ENCODE measurements at places on chromosomes 2 and 18.

DNA sequence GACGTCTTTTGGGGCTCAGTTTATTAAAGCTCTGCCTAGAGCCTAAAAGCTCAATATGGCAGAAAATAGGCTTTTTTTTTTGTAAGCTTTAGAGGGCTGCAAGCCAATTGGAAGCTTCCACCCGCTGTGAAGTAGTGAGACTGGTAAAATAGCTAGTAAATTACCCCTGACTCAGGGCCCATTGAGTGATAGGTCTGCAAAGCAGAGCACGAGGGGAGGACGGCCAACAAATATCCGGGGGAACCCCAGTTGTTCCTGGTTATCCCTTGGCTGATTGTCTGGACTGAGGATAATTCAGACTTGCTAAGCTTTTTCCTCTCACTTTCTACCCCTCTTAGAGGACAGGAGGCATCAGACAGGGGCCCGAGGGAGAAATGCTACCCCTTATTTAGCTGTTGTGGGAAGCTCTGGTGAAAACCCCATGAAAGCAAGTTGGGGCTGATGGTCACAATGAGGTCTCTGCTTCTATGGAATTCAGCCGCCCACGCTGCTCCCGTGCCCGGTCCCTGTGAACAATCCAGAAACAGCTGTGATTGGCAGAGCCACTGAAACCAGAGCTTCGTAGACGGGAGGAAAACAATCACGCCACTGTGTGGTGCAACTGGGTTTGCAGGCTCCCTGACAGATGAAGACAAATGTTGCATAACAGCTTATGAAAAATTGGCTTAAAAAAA lies 141.9 kb upstream of the LGALSL start:
- DNase-seq, result no peak

DNA sequence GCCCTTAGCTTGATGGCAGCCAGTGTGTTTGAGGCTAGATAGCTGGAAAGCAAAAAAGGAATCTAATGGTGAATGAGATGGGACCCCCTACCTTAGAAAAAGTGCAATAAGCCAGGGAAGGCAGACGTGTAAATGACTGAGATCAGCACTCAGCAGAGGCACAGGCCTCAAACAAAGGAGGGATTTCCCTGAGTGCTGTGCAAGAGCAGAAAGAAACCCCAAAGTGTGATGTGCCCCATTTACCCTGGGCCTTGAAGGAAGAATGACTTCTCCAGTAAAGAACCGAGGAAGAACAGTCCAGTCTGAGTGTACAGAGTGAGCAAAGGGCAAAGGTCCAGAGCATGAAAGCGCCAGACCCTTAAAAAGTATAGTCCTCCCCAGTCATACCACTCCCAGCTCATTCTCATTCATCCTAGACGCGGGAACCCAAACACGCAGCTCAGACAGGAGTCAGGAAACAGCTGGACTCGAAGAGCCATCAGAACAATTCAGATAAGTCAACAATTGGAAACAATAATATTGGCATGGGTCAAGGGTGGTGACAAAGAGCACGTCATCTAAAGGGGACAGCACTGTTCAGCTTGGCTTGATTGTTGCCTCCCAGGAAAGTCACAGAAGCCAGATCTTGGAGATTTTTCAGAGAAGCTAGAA lies 121.7 kb downstream of the INO80D start:
- no peak for DNase-seq

DNA sequence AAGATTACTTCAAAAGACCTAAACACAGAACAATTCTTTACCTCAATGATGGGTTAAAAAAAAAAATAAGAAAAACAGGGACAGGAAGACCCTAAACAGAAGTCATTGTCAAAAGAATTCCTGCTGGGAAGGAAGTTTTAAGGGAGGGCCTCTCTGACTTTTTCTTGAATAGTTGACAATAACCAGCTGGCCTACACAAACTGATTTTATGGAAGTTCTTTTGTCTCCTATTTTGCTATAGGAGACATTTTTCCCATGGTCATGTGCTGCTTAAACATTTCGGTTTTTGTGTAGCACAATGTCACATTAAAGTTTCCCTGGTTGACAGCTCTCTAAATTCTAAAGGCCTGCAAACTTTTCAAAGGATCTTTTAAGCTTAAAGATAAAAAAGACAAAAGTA lies 55.3 kb downstream of the RFTN2 start:
- DNase-seq, result no peak

GRCh38 chr18:39587586-39587985 lies 2022.0 kb upstream of the CELF4 start:
- no peak for DNase-seq

DNA sequence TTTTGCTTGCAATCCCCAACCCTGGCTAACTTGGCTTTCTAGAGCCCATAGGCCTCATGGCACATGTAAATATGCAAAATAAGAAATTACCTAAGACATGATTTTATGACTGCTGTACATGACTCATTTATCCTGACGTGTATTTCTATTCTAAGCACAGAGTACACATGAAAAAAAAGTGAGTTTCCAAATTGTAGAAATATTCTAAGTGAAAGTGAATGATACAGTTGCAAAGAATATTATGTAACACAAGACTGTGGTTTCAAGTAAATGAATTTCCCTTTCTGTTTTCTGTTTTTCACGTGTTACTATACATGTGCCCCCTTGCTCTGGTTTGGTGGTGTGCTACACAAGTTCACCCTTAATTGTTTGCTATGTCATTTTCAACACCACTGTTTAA lies 162.4 kb downstream of the LRP1B start:
- no peak for DNase-seq

- no peak for DNase-seq
Measured at GRCh38 chr2:96353032-96353561, 17.5 kb downstream of the NCAPH start.

GRCh38 chr2:25831746-25832449 lies 46.4 kb downstream of the ASXL2 start:
- DNase-seq, result no peak

- no peak for DNase-seq
Measured at GRCh38 chr18:46344416-46345180, 240.4 kb downstream of the HAUS1 start.

- DNase-seq, result no peak
Measured at GRCh38 chr2:180056367-180057118, 49.4 kb upstream of the CWC22 start.

- no peak for DNase-seq
Measured at GRCh38 chr2:38095996-38096861, 20.3 kb upstream of the CYP1B1 start.

DNA sequence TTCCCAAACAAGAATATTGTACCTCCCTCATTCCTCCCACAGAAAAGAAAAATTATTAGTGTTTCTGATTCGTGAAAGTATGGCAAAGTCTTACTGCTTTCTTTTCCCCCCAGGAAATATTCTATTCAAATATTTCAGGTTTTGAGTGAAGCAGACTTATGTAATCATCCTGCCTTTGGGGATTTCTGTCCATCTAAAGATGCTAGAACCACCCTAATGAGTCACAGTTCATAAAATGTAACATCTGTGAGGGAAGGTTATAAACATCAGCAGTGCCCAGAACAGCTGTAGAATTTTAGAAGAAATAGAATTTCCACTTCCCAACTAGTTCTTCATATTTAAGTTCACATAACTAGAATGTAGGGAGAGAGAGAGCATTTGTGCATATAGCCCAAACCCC lies 39.0 kb downstream of the EEF1B2 start:
- DNase-seq, result no peak

DNA sequence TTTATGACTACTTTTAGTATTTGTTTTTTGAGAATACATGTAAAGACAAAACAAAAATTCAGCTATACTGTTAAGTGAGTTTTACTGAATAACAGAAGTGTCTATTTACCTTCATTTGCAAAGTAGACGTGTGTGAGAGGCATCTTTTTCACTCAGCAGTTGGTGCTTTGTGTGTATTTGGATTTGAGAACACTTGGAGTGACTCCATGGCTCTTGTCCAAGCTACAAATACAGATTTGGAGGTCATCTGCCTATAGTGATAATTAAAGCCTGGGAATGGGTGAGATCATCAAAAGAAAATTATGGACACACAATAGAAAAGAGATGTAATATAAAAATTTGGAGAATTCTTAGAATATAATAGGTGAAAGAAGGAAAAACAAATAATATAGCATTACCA lies 6.2 kb downstream of the NAB1 start:
- no peak for DNase-seq

GRCh38 chr18:67425672-67426071 lies 90.8 kb downstream of the DSEL start:
- DNase-seq, result no peak

DNA sequence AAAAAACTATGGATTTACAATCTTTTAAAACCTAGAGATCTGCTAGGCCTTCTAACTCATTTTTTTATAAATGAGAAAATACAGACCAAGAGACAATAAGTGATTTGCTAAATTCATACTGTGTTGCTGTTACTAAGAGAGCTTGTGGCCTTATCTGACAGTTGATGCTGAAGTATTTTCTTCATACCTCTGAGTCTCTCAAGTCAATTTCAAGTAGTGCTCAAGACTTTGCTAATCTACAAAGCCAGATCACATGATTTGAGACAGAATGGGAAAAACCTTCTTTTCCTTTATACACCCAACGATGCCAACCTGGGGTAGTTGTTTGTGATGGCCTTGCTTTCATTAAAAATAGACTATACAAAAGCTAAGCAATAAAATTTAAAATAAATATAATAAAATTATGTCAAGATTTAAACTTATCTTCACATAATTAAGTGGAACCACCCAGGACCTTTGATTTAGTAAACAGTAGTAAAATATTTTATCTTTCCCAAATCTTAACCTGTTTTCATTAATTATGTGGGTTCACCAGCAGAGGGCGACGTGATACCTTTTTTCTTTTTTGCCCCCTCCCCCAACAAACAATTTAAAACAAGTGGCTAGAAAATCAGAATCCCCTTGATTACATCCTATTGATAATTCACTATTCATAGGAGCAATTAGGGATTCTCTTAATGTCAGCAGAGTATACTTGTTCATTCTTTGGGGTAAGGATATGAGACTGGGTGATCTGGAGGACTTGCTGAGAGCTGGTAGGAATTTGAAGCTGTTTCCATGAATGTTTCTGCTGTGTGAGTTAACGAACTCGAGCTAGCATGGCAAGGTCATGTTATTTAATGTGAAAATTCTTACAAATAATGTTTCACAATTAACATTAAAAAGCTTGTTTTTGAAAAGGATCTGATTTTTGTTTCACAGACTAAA lies 49.6 kb upstream of the SLC5A7 start:
- DNase-seq, result no peak

DNA sequence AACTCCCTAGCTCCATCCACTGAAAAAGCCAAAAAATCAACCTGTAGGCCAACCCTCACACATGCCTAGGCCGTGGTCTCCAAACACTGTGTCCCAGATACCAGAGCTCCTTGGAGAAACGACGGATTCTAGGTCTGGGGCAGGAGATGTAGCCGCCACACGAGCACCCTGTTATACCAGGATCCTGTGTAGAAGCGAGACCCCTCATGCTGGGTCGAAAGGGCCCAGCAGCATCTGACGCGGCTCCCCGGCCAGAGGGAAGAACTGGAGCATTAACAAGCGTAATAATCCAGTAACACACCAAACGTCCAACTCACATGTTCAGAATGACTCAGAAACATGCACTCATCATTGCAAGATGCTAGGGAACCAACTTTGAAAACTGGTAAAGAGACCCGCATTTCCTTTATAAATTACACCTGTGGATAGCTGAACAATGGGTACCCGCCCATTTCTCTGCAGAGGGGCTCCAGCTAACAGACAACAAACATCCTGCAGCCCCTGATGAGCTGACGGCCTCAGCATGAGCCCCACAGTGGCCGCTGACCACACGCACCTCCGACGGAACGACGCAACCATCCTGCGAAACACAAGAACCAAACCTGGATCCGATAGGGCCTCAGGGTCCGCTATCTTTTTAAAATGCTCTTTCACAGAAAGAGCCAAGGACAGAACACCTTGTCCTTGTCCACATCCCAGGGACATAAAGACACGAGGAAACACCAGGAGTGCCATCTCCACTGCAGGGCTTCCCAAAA lies 14.2 kb downstream of the SLC66A2 start:
- DNase-seq, result no peak

DNA sequence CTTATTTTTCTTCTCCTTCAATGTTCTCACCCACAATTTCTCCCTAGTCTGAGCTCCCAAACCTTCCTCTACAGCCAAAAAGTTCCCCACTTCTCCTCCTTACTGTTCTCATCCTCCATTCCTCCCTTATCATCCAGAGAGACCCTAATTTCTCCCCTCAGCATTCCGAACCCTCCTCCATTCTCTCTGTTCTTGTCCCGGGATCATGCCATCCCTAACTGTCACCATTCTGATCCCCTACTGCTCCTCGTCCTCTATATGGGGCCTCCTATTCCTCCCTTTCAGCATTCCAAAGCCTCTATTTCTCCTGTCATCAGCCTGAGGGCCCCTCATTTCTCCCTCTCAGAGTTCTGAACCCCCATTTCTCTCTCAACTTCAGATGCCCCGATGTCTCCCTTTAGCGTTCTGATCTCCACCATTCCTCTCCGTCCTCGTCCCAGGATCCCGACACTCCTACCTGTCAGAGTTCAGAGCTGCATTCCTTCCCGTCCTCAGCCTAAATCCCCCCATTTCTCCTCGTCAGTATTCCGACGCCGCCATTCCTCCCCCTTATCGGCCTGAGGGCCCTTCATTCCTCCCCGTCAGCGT lies 522 bp downstream of the MBD1 start:
- DNase-seq, result no peak

DNA sequence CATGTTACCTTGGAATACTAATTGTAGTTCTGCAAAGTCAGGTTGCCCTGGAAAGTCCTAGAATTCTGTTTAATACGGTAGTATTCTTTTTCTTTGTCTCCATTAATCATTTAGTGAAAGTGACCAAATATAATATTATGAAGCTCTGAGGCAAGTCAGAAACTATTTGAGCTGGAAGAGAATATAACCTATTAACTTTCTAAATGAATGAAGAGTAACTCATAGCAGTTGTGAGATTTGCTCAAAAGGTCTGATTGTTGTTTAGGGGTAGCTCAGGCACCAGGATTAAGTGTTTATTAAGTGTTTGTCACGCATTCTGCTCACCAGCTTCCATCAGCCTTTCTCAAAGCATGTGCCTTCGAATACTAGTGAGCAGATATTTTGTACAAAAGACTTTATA lies 46.7 kb upstream of the SERPINE2 start:
- DNase-seq, result no peak

DNA sequence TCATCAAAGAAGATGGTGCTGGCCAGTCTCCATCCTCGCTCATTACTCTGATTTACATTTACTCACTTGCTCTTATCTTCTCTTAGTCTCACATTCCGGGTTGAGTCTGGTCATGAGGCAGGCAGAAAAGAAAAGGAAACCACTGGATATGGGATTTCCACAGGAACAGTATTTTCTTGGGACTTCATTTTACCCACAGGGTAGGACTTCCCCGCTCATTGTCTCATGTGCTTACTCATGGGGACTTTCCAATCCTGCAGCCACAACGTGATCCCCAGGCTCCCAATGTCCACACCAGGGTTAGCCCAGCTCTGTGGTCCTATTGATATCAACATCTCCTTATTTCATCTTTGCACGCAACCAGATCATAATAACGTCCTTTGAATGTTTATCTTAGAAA lies 373.8 kb downstream of the TMEM182 start:
- DNase-seq, result no peak

GRCh38 chr2:67416136-67416535 lies 19.0 kb downstream of the ETAA1 start:
- DNase-seq, result no peak

Data from SK-N-MC (cell line).